Daoy (cell line): ENCODE measurements at places on chromosomes 12 and 14.

- no peak for DNase-seq
Observed at GRCh38 chr12:44225149-44225510, 389.2 kb downstream of the TMEM117 start.

DNA sequence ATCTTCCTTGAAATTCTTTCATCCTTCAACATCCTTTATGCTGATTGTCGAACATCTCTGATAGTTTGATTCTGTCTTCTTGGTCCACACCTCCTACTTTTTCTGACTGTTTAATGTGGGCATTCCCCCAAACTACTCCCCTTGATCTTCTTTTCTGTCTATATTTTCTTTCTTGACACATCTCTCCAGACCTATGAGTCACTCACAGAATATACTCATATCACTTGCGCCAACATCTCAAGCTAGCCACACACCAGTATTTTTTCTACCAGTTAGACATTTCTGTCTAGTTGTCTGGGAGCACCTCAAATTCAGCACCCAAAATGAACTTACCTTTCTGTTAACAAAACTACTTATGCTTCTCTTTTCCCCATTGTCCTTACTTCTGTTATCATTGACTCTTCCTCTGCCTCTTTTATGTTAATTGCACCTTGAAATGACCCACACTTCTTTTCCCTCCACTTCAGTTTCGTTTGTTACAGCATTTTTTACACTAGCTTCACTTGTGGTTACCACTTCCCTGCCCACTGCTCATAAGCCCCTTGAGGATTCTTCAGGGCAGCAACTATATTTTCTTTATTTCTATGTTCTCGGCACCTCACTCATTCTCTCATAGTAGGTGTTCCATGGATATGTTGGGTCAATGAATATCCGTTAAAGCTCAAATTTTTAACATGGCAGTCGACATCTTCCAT, 33.5 kb downstream of the TSHR start:
- DNase-seq: no peak

- no peak for DNase-seq
Observed at GRCh38 chr12:42963988-42964387, 374.4 kb upstream of the PRICKLE1 start.

GRCh38 chr12:55933169-55933798, 2.3 kb downstream of the DGKA start:
- peak; percentile 80 for DNase-seq

DNA sequence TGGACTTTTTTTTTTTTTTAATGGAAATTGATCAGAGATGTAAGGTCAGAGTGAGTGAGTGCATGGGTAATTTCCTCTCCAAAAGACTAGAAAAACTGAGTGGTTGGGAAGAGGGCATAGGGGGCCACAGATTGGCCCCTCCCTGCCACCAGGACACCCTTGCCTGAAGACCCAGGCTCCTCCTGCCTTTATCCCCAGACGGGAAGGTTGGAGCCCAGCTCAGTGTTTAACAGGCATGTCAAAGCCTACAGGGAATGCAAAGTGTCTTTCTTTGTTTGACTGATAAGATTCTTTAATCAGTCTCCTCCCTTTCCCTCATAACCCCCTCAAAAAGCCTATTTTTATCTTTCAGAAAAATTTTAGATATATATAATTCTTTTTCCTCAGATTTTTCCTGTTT, 50.3 kb downstream of the IRAK3 start:
- no peak for DNase-seq
